Brain (organoid and tissue), 16 donors: ENCODE measurements at places on chromosomes 2 and 18. TPM values are rescaled to one million over a fixed set of nuclear protein-coding genes. Genes with fewer than 3 reads are reported as not detected.

Gene RAMP1
- 75.7 TPM for polyA plus RNA-seq

Gene IL1R2
- 0.31 TPM for polyA plus RNA-seq

Gene GALR1
- 0.10 TPM for polyA plus RNA-seq

Gene SLC9A4
- not detected for polyA plus RNA-seq

Gene FN1
- 172 TPM for polyA plus RNA-seq

Gene TBR1
- polyA plus RNA-seq = 9.4 TPM

Gene SDC1
- polyA plus RNA-seq = 17.5 TPM

Gene GLI2
- 0.37 TPM for polyA plus RNA-seq

Gene DSG3
- polyA plus RNA-seq = not detected
